MG63 (cell line): ENCODE measurements at places on chromosomes 4 and X.

DNA sequence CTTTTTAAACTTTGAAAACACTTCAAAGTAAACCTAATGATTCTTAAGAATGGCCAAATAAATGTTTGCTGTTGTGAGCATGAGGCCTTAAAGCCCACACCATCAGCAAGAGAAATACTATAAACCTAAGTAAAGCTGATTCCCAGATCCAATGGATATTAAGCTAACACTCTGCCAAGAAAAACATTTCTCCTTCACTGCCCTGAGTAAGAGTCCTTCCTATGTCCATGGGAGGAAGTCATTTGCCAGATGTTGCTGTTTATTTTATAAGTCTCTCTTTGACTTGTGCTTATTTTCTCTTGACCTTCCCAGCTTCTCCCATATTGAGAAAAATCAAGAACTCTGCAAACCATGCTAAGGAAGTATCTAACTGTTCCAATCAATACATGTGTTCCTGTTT lies 154.3 kb upstream of the EDNRA start:
- no peak for DNase-seq

DNA sequence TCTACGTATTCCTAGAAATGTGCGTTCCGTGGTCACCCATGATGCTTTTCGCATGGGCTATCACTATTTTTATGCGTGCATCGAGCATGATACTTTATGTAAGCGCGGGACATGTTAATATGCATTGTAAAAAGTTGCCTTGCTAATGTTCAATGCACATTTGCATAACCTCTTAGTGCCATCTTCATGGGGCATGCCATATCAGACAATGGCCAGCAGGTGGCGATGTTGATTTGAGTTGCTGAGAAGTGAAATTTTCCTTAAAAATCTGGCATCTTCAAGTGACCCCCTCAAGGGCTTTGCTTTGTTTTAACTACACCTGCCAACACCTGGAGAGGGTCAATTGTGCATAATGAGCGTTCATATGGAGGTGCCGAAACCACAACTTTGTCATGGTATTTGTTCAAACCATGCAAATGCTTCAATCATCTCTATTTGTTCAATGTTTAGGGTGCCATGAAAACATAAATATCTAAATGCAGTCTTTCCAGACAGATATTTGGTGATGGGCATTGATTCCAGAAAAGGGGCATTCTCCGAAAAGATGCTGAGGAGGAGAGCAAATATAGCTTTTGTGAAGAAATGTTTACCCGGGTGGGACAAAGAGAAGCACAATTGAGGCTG lies 833.9 kb upstream of the PRKX start:
- peak; percentile 9 for DNase-seq

- DNase-seq: no peak
These were observed 10.7 kb downstream of the SMIM10L2A start for GRCh38 chrX:135432453-135432852.

- peak; percentile 4 for DNase-seq
These were observed 1673.8 kb upstream of the AGA start for GRCh38 chr4:179116011-179116410.

DNA sequence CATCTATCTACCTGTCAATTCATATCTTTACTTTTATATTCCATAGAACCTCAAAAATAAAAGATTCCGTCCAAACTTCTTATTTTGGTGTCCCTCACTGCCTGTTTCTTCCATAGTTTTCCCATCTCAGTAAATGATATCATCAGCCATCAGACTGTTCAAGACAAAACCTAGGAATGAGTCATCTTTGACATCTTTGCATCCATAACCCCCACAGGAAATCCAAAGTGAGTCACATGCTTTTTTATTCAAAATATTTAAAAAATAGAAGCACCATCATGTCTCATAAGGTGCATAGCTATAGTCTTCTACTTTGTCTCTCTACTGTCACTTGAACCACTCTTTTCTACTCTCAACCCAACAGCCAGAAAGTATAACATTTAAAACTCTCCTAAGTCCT lies 29.9 kb upstream of the CXXC4 start:
- DNase-seq: no peak

DNA sequence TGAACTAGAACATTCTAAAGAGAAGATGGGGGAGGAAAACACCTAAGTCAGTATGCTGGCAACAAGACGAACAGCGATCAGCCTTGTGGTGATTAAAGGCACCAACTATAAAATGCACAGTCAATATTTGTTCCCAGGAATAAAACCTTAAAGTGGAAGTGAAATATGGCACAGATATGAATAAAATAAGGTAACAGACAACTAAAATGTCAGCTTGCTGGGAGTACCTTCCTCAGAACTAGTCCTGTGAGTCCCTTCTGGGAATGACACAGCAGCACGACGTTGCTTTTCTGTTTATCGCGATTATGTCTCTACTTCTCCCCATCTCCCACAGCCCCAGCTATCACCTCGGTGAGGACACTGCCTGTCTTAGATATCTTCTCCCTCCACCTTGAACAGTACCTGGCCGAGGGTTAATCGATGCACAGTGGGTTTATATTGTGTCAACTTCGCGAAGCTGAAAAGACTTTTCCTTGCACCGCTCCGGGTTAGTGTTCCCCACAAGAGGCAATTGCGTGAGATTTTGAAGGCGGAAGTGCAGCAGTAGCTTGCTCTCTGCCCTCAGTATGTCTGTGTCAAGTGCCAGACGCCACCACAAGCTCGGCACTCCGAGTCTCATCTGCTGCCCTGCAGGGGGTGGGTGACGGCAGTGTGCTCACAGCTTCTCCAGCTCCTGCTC lies 17.4 kb downstream of the MTNR1A start:
- no peak for DNase-seq
